ENCODE measurements at places on chromosomes 12 and 14.

DNA sequence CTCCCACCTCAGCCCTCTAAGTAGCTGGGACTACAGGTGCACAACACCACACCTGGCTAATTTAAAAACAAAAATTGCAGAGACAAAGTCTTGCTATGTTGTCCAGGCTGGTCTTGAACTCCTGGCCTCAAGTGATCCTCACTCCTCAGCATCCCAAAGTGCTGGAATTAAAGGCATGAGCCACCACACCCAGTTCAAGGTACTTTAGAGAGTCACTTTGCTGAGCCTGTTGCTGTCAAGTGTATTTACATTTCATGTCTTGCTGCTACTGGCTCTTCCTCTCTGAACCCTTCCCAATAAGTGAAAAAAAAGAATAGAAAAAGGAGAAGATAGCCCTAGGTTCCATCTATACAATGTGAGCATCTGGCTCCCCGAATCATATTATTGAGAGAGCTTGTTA is 38.4 kb downstream of the SLCO1A2 start:
- no peak for DNase-seq

DNA sequence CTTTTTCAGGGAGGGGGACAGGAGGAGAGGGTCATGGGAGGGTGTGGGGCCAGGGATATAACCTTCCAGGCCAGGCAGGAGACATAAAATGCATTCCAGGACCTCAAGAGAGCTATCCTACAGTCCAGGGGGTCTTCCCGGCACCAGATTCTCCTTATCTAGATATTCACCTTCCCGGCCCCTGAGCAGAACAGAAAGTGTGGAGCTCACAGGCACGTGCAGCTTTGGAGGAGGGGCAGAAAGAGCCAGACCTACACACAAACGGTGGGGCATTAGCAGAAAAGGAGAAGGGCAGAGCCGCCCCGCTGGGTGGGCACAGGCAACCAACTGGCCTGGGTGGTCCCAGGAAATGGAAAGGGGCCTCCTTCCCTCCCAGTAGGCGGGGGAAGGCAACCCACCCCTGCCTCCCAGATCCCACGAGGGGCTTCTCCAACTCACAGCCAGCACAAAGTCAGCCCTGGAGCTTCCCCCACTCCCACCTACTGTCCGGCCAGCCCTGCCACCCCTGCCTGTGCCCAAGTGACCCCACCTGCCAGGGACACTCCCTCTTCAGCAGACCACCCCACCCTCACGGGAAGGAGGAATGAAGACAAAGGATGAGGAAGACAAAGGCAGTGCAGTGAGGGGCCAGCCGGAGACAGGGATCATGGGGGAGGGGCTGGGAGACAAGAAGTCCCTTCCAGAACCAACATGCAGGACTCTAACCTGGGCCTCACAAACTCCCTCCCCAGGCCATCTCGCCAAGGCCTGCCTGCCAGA is 33.3 kb downstream of the CCDC85C start:
- no peak for DNase-seq

DNA sequence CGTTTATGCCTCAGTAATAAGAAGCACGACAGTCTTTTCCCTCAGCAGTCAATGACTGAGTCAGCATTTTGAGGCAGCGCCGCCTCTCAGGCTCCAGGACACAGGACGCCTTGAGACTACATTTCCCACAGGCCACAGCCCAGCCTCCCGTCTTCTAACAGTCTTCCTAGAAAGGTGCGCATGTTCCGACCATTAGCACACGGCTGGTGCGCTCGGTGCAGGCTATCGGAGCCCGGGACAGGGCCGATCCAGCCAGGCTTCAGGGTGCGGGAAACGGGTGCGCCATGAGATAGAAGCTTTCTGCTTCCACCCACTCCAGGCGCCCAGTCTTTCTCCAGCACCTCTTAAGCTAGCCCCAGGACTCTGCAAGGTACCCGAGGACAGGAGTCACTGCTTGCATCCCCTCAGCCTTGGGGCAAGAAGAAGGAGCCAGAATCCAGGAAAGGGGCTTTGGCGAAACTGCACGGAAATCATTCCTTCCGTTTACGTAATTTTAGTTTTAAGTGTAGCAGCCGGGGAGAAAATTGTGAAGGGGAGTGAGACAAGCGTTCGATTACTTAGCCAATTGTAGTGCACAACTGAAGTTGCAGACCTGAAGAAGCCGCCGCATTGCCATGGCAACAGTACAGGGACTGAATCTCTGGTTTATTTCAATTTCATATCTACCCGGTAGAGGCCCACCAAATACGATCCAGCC is 54.0 kb downstream of the ZNF641 start:
- DNase-seq = peak; percentile 74

DNA sequence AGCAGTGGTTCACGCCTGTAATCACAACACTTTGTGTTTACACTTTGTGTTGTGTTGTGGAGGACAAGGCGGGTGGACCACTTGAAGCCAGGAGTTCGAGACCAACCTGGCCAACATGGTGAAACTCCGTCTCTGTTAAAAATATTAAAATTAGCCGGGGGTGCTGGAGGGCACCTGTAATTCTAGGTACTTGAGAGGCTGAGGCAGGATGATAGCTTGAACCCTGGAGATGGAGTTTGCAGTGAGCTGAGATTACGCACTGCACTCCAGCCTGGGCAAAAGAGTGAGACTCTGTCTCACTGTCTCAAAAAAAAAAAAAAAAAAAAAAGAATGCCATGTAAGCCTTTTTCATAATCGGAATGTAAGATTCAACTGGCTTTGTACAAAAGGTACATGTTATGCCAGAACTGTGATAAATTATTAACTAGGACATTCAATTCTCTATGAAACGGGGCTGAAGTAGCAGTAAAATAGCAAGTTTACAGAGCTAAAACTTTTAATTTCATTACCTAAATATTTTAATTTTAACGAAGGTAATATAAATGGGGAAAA is 13.9 kb upstream of the PITPNM2 start:
- no peak for DNase-seq

DNA sequence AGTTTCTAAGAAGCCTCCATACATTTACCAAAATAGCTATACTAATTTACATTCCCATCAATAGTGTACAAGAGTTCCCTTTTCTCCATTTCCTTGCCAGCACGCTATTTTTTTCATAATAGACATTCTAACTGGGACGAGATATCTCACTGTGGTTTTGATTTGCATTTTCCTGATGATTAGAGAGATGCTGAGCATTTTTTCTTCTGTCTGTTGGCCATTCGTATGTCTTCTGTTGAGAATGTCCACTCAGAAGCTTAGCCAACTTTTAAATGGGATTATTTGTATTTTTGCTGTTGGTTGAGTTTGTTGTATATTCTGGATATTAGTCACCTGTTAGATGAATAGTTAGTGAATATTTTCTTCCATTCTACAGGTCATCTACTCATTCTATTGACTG is 144.1 kb downstream of the PRKD1 start:
- no peak for DNase-seq

GRCh38 chr12:96219700-96220206 is 25.6 kb downstream of the ELK3 start:
- DNase-seq = peak; percentile 87

DNA sequence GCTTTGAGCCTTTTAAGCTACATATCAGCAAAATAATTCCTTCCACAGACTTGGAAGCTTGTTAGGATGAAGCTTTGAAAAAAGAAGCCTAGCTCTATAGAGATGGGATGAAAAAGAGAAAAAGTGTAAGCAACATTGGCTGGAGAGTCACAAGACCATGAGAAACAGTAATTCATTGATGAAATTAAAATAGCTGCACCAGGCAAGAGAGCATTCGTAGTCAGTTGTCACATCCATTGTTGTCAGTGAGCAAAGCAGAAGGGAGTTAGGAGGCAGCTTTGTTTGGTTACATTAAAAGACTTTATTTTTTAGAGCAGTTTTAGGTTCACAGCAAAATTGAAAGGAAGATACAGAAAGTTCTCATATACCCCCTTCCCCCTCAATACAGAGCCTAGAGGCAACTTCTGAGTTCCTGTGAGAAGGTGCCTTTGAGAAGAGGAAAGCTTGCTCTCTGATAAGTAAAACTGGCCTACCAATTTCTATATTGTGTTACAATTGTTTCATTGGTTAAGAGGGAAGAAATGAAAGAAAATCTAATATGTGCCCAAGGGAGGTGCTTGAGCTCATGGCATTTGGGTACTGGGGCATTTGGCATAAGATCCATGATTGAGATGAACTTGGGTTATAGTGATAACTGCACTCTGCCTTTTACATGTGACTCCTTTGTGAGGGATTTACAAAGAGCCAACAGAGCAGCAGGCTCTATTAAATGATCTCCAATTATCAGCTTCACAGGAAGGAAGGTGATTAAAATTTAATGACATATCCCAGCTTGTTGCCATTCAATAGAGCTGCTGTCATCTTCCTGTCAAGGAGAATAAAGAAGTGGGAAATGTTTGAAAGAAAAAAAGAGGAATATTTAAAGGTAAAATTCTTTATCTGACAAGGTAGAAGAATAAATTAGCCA is 361.3 kb upstream of the TMTC1 start:
- peak; percentile 36 for DNase-seq

DNA sequence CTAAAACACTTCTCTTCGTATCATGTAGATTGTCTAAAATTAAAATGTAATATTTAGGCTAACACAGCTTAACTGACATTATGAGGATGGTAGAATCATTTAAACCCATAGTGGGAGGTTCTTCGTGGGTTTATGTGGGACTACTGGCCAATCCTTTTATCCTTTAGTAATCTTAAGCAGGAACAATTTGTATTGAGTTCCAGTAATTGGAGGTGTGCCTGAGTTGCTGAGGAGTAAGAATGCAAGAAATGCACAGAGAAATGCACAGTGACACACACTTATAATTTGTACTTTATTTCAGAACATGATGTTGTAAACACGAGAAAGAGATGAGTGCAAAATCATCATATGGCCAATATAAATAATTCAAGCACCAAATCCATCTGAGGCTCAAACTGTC is 22.3 kb downstream of the OTOGL start:
- no peak for DNase-seq

GRCh38 chr12:124588751-124589267 is 21.4 kb upstream of the NCOR2 start:
- DNase-seq = no peak

DNA sequence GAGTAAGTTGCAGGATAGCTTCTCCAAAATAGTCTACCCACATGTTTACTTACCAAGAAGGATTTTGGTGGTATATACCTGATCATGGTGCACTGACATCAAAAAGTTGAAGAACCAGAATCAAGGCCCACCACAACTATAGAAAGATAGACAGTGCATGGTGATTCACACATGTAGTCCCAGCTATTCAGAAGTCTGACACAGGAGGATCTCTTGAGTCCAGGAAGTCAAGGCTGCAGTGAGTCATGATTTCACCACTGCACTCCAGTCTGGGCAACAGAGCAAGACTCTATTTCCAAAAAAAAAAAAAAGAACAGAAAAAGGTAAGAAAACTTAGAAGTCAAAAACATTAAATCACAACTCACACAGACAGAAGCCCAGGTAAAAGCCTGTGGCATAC is 422.2 kb upstream of the FOXG1 start:
- DNase-seq = no peak

GRCh38 chr14:101449114-101449513 is 112.2 kb upstream of the DIO3 start:
- DNase-seq = peak; percentile 40

- DNase-seq = no peak
Observed at GRCh38 chr14:99081156-99081765, 190.7 kb downstream of the BCL11B start.

- peak; percentile 40 for DNase-seq
Observed at GRCh38 chr12:15322164-15323061, at the start of gene PTPRO. TSS of gene PTPRO (plus strand) at chr12:15322508.

- DNase-seq = no peak
Observed at GRCh38 chr12:67148265-67148664, 120.9 kb upstream of the CAND1 start.

DNA sequence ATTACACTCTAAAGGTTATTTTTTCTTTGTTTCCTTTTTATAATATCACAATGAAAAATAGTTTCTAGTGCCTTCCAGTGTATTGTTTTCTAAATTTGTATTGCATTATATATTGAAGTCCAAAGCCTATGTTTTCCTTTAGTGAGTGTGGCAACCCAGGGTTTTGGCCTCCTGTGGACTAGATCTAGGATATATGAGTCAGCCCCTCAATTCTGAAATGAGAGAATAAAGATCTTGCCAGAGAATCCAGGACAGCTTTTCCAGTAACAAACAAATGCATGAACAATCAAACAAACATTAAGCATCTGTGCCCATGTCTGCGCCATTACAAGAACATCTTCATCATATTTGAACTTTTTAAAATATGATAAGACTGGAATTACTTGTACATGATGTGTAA is 70.7 kb upstream of the SSTR1 start:
- DNase-seq = no peak

DNA sequence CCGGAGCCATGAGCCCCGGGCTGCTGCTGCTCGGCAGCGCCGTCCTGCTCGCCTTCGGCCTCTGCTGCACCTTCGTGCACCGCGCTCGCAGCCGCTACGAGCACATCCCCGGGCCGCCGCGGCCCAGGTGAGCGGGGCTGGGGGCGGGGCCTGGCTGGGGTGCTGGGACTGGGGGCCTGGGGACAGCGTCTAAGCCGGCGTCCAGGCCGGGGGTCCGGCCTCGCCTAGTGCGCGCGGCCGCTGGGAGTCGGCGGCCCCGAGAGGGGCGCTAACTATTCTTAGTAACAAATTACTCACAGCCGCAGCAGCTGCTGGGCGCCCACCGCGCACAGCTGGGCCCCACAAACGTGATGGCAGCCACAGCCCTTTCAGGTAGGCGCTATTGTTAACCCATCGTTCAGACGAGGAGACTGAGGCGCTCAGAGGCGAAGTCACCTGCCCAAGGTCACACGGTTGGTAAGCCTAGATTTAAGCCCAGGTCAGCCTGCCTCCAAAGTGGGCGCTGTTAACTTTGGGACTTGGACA is 374 bp downstream of the CYP46A1 start:
- DNase-seq = peak; percentile 66

GRCh38 chr12:74890237-74890599 is 319.4 kb downstream of the KCNC2 start:
- no peak for DNase-seq
